ENCODE measurements at places on chromosomes 12 and 14.

DNA sequence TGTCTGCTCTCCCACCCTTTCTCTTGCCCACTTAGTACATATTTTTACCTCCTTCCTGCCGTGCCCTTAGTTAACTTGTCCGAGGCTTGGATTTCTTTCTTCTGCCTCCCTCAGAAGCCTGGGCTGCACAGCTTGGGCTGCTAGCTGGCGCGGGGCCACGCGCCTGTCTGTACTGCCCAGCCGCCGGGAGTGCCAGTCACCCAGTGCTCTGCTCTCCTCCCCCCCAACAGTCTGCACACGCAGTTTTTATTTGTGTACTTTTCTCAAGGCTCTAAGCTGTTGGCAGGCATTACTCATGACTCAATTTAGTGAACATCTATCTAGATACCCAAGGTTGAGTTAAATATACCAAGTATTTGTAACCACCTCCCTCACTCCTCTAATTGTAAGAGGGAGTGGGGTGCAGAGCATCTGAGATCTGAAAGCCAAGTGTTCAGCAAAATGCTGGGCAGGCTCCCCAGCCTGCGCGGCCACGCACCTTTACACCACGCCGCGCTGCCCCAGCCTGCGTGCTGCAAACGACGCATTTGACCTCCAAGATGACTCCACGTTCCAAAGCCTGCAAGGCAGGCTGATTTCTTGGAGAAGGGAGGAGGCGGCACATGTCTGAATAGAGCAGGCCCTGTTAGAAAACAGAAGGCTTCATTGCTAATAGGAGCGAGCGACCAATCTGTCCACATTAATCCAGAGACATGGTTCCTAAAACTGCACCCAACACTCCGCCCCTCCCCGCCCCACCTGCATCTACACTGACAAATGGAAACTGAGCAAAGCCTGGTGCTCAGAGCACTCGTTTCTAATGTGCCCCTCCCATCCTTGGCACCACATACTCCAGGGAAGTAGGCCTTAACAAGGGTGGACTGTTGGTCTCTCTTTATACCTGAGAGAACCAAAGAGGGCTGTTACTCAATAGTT, 18.2 kb upstream of the CACNA2D4 start:
- no peak for DNase-seq

GRCh38 chr12:50569876-50570275, 65.1 kb downstream of the DIP2B start:
- DNase-seq = no peak

- DNase-seq = peak; percentile 74
These were observed 24.1 kb downstream of the CKAP4 start for GRCh38 chr12:106223485-106224354.

DNA sequence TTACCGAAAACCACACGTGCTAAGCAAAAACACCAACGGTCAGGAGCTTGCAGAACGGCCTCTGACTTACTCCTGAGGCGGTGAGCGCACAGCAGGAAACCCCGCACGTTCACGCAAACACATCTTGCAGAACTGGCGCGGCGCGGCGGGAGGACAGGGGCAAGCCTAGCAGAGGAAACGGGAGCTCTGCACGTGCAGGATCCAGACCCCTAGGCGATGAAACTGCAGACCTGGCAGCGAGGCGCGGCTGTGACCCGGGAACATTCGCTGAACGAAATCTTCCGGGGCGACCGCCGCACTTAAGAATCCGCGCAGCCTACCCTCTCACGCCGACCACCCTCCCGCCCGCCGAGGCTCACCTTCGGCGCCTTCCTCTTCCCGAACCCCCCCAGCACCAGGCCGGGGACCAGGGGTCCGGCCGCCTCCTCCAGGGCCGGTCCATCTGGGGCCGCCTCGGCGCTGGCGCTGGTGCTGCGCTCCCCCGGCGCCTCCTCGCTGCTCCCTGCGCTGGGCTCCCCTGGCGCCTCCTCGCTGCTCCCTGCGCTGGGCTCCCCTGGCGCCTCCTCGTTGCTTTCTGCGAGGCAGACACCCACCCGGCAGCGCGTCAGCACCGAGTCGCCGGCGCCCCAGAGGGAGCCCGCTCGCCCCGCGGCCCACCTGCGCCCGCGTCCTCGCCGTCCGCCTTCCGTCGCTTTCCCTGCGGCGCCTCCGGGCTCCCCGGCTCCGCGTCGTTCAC, 615 bp downstream of the DDX51 start:
- peak; percentile 28 for DNase-seq

- DNase-seq = no peak
These were observed 263.8 kb downstream of the APAF1 start for GRCh38 chr12:98908866-98909265.

GRCh38 chr12:110767863-110768262, 25.2 kb upstream of the PPP1CC start:
- DNase-seq = no peak

GRCh38 chr14:101780887-101781239, 19.4 kb downstream of the PPP2R5C start:
- DNase-seq = no peak

- no peak for DNase-seq
These were observed 223.3 kb downstream of the CCDC91 start for GRCh38 chr12:28413460-28414109.

DNA sequence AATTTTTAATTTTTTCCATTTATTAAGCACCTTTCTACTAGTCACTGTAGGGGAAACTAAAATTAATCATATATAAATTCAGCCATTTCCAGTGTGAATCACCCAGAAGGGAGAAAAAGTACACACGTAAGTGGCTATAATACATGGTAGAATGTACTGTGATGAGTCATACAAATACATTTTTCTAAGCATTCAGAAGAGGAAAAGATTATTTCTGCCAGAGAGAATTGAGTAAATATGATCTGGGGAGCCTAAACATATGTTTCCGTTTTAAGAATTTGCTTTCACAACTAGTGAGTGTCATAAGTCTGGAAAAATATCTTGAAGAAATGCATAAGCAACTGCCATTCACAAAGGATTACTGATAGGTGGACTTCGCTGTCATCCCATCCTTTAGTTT, 102.8 kb downstream of the TGFB3 start:
- no peak for DNase-seq

DNA sequence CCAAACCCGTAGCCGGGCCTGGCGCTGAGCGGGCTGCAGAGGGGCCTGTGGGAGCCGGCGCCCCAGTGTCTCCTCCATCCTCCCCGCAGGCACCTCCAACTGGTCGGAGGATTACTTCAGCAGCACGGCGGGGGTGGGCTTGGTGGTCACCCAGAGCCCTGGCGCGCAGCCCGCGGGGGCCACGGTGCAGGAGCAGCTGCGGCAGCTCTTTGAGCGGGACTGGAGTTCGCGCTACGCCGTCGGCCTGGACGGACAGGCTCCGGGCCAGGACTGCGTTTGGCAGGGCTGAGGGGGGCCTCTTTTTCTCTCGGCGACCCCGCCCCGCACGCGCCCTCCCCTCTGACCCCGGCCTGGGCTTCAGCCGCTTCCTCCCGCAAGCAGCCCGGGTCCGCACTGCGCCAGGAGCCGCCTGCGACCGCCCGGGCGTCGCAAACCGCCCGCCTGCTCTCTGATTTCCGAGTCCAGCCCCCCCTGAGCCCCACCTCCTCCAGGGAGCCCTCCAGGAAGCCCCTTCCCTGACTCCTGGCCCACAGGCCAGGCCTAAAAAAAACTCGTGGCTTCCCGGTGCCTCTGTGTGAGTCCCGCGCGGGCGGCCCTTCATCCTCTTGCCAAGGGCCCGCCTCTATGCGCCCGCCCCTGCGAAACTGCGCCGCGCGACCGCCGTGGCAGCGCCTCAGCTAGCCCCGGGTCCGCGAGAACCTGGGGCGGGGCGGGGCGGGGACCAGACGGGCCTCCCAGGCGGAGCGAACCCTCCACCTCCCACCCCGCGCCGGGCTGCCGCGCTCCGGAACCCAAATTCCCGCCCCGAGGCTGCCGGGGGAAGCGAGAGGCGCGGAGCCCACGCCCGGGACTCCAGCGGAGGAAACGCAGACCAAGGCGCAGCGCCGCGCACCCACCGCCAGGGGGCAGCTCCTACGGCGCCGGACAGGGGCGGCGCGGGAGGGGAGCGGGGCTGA, 8.3 kb downstream of the PLD4 start:
- peak; percentile 92 for DNase-seq

GRCh38 chr12:108596854-108597558, 878 bp downstream of the TMEM119 start:
- DNase-seq = no peak

DNA sequence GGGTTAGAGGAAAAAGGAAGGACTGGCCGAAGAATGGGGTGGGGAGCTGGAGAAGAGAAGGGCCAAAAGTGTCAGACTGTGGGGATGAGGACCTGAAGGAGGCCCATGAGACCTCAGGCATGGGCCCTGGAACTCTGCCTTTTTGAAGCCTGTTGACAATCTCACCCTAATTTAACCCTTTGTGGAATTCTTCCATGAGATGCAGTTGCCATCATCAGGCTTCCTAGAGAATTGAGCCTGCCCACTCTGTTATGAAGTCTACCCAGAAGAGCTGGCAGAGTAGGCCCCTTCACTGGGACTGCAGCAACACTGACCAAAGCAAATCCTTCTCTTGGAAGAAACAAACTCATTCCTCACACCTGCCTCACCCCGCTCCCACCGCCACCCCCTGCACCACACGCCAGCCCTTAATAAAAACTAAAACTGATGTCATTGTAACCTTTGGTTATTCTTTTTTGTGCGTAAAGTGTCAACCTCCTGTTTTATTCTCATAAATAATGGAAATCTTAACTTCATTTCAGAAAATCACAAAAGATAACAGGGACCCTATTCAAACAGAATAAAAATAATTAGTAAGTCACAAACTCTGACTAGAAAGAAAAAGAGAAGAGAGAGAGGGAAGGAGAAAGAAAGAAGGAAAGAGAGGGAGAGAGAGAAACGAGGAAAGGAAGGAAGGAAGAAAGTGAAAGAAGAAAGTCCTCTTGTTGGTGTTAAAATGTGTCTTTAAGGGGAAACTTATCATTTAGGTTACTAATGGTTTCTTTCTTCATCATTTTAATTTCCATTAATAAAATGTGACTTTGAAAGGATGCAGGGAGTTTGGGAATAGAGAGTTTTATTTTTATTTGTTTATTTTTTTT, 61.3 kb downstream of the CRADD start:
- no peak for DNase-seq

- no peak for DNase-seq
These were observed 188.3 kb upstream of the SLC38A2 start for GRCh38 chr12:46560874-46561273.

- DNase-seq = no peak
These were observed 39.3 kb downstream of the MED13L start for GRCh38 chr12:116238149-116238548.

DNA sequence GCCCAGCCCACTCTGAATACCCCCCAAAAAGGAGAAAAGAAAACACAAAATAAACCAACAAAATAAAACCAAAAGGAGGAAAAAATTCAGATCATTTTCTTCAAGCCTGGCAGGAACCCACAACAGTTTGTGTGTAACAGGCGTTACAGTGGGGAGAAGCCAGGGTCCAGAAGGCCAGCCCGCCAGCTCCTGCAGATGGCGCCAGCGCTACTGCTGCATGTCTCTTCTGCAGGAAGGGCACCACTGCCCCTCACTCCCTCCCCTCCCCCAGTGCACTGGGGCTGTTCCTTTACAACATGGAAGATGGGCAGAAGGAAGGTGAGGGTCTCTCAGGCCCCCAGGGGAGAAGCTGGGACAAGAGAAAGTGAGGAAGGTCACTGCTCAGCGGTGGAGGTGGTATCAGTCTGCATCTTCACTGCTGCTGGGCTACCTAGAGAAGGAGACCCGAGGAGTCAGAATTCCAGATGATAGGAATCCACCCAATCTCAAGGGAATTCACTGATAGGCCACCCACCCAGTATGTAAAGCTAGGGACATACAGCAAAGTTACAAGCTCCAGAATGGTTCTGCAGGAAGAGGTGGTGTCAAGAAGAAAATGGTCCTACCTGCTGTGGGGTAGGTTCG, 2.3 kb upstream of the NOP2 start:
- DNase-seq = peak; percentile 68

DNA sequence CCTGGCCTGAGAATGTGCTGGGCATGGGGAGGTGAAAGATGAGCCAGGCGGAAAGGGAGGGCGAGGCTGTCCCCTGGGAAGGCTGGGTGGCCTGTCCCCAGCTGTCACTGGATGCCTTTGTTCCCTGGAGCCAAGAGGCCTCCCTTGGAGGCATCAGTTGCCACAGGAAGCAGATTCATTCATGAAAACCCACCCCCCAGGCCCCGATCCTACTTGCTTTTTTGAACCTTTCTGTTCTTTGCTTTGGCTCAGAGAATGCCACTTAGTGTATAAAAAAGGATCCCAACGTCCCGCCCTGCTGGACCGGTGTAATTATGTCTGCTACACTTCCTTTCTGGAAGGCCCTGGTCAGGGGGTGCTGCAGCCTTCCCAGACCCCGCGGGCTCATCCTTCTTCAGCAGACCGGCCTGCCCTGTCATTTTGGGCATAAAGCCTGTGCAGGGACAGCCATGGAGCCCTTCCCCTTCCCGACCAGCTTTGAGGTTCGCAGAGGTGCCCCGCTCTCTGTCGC, 220.2 kb downstream of the SLC41A2 start:
- no peak for DNase-seq

- no peak for DNase-seq
These were observed 466.2 kb upstream of the FLRT2 start for GRCh38 chr14:85063747-85064146.

- no peak for DNase-seq
These were observed 147.2 kb downstream of the SCARB1 start for GRCh38 chr12:124716208-124717130.

GRCh38 chr14:51327376-51327775, 87.3 kb downstream of the TMX1 start:
- DNase-seq = no peak

- no peak for DNase-seq
These were observed 112.5 kb downstream of the PTPRQ start for GRCh38 chr12:80556566-80556965.

DNA sequence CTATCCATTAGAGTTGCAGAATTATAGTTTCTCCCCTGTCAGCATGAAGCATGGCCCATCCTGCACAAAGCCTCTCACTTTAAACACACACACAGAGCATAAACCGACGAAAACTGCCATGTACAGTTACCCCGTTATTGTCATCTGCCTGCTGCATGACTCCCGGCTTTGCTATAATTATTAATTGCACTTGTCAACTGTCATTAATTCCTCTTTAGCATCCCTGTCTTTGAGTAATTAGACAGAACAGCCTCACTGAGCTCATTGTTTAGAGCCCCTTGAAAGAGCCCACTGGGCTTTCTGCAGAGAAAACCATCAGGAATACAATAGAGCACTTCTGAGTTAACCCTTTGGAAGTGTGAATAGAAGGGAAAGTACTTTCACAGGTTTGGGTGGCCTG, 307.2 kb upstream of the SOX5 start:
- DNase-seq = no peak

DNA sequence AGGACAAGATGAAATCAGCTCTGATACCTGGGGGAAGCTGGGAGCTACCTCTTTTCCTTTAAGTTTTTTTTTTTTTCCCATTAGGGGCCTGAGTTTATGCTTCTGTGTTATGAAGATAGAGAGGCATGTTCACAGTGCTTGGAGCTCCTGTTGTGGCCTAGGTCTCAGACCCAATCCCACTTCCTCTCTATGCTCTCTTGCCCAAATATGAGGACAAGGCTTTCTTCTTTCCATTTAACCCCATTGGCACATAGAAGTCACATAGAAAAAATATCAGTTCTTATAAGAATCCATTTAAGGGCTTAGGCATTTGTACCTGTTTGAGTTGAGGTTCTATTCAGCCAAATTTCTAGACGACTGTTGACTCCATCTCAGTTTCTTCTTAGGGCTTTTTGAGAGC, 12.6 kb downstream of the MRPS35 start:
- no peak for DNase-seq

- DNase-seq = no peak
These were observed 77.0 kb downstream of the ADGRD1 start for GRCh38 chr12:131030472-131031328.
